Kidney capillary endothelial cell (primary cell): ENCODE measurements at places on chromosomes 12 and 14.

DNA sequence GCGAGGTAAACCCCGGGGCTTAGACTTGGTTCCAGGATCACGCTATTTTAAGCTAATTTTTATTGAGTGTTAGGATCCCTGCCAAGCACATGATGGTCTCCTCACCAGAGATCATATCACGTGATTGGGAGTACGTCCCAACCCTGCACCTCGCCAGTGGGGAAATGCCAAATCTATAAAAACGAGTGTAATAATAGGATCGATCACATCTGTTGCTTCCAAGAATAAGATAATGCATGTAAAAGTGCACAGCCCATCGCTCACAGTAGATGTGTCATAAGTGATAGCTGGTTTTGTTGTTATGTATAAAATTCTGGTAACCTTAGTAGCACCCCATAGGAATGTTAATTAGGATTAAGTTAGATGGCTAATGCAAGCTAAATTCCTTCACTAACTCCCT, 581.0 kb upstream of the TMEM132C start:
- DNase-seq, result no peak

DNA sequence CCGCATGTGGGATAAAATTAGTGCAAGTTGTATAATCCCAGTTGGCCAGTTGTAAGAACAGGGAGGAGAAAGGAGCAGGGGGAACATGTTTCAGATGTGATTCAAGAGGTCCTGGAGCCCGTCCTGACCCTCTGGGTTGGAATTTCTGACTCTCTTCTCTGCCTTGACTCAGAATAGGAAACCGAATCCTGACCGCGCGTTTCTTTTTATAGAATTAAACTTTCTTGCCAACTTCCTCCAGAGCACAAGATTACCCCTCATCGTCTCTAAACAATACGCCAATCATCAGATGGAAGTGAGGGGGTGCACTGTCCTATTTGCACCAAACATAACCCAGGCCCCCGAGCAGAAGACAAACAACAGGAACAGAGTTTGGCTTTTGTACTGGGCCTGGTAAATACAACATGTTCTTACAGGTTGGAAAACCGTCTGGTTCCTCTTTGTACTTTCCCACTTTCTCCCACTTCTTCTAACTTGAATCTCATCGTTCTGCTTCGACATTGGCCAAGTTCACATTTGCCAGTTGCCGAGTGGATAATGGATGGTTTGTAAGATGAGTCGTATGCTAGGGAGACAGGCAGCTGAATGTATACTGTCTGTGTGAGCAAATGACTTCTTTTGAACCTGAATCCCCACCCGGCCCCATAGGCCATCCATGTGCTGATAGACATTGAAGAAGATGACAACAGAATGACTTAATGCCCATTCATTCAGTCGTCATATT, 42.6 kb upstream of the MED13L start:
- DNase-seq, result peak; percentile 56

- DNase-seq, result peak; percentile 77
These were observed 29.3 kb upstream of the EMP1 start for GRCh38 chr12:13167226-13167625.

DNA sequence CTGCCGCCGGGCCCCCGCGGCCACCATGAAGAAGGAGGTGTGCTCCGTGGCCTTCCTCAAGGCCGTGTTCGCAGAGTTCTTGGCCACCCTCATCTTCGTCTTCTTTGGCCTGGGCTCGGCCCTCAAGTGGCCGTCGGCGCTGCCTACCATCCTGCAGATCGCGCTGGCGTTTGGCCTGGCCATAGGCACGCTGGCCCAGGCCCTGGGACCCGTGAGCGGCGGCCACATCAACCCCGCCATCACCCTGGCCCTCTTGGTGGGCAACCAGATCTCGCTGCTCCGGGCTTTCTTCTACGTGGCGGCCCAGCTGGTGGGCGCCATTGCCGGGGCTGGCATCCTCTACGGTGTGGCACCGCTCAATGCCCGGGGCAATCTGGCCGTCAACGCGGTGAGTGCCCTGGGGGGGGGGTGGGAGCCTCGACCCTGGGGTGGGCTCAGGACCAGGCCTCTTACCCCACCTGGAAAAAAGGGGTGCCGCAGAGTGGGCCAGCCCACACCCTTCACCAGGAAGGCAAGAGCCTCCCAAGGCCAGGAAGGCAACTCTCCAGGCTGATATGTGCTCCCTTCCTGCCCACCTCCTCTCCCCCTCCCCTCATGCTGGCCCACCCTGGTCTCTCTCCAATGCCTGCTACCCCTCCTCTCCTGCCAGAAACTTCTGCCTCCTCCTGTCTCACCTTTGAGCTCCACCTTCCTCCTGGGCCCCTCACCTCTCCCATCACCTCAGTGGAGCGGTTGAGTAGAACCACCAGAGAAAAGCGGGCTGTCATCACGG, 507 bp downstream of the AQP5 start:
- no peak for DNase-seq

DNA sequence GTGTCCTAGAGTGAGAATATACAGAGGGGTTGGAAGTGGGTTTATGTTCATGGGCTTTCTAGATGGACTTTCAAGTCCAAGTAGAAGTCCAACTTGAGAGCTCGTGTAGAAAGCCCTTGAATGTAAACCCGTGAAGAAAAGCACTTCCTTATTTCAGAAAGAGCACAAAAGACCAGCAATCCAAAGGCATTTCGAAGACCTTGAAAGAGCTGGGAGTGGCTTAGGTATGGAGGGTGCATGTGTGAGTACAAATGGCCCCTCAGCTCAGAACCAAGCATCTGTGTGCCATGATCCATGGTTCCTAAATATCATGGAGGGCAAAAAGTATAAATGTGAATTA, 160.7 kb downstream of the ETV6 start:
- DNase-seq, result no peak

DNA sequence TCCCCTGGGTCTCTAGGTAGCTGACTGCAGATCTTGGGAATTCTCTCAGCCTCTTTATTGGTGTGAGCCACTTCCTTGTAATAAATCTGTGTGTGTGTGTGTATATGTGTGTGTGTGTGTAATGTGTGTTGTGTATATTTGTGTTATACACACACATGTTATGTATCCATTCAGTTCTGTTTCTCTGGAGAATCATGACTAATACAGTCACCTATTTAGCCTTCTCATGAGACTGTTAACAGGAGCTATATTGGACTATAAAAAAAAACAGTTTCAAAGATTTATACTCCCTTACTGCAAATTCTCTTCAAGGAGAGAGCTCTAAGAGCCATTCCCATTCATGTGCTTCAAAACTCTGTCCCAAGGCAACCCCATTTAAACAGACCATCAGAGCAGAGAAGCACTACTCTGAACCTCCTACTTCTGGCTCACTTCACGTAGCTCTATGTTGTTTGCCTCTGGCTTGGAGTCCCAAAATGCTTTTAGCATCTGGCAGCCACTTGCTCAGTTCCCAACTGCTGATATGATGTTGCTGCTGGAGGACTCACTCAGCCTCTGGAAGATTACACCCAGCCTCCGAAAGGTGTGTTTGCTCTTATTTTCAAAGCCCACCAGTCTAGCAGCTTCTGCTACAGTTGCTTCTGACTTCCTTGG, 48.7 kb upstream of the KITLG start:
- DNase-seq, result no peak

DNA sequence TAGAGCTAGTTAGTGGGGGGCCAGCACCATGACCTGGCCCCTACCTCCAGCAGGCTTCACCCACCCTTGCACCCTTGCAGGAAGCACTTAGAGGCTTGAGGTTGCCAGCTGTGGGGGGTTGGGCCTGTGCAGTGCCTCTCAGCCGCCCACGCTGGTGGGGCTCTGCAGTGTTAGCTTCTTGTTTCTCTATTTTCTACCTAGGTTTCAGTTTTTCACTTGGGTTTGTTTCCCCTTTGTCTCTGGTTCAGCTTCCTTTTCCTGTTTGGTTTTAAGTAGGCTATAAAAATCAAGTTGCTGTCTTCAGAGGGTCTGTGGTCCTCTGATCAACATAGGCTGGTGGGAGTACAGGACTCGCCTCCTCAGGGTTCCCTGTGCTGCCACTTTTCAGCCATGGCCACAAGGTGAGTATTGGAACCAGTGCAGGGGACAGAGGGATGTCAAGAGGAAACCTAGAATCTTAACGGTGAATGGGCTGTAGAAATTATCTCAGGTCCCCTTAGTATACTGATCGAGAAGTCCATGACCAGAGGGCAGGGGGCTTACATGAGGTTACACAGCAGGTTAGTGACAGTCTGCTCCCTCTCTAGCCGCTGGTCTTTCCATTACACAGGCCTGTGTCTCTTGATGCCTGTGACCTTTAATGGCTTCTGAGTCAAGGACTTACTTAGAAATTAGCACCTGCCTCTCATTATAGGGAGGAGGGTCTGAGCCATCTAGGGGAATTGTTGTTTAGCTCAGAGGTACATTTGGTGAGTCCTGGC, at the start of gene EVL:
TSS of gene EVL (plus strand) at position 312 of the 761 bp plus-strand sequence. CDS start at position 391, 79 bp downstream.
- DNase-seq, result no peak

DNA sequence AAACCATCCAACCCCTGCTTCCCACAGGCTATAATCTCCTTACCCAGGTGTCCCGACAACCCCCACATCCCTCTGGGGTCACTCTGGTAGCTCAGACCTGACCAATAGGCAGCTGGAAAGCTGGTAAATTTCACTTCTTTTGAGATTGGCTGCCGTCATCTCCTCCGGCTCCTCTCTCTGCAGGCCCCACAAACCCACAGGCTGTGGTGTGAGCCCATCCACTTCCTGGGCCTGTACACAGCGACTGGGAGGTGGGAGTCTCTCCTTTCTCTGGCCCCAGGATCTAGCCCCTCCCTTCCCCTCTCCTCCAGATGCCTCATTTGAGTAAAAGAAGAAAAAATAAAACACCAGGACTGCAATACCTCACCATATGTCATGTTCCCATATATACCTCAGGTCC, 709 bp downstream of the INHBC start:
- DNase-seq, result no peak

DNA sequence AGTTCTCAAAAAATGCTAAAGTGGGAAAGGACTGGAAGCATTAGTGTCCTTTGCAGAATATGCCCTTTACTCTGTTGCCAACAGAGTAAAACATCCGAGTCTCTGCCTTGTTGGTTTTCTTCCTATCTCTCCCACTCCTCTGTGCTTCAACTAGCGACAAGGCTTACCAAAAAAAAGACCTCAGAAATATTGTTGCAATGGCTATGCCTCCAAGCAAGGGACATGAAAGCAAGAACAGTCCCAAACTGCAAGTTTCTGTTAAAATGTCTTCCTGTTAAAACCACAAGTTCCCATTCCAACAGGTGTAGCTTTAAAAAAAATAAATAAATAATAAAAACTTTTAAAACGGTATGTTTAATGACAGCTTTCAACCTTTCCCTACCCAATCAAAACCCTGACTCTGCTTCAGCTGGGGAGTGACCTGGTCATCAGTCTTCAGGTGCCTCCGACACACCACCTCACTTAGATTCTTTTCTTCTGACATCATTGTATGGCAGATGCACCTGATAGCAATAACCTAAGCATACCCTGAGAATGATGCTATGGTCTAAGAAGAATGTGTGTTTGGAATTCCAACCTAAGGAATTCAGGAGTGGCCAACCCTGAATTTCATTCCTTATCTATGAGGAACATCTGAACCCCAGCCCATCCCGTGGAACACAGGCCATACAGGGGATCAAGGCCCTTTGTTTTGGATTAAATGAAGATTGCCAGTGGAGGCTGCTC, 81.0 kb downstream of the RPS29 start:
- no peak for DNase-seq

- no peak for DNase-seq
These were observed 46.3 kb upstream of the TMPO start for GRCh38 chr12:98469109-98469508.

DNA sequence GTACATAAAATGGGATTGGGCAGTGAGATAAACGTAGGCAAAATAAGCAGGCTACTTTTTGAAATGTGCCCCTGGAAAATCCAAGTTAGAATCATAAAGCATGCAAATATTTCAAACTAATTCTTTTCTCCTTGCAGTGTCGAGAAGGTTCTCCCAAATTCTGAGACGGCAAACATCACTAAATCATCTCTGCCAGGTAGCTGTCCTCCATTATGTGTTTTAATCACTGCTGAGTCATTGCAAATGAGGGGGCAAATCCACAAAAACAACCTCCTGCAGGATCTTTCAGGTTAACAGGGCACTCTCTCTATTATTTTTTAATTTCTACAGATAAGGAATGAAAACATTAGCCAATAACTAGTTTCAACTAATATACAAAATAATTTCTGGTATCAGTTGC, 63.2 kb upstream of the RIC8B start:
- DNase-seq, result no peak

- DNase-seq, result peak; percentile 7
These were observed 2.4 kb downstream of the ETNK1 start for GRCh38 chr12:22627371-22627770.

DNA sequence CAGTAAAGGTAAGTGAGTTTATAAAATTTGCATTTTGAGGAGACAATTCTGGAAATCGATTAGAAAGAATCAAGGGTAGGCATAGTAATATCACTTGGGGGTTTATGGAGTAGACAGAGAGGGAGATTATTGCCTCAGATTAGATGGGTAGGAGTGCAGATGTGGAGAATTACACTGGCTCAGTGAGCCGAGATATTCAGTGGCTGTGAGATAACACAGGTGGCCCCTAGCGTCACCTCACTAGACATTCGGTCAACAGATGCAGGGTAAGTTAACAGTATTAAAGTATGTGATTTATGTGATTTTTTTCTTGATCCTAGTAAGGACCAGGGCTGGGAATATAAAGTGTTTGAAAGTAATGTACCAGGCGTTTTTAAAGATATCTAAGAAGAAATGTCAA, 39.6 kb upstream of the KLRD1 start:
- no peak for DNase-seq

- no peak for DNase-seq
These were observed 58.3 kb downstream of the PRKCH start for GRCh38 chr14:61379639-61380184.
